Left forelimb (tissue), 1 donor: ENCODE measurements at places on chromosomes 2 and 18.

GRCh38 chr2:131105950-131106801, 1.0 kb downstream of the PLEKHB2 start:
- no peak for DNase-seq

DNA sequence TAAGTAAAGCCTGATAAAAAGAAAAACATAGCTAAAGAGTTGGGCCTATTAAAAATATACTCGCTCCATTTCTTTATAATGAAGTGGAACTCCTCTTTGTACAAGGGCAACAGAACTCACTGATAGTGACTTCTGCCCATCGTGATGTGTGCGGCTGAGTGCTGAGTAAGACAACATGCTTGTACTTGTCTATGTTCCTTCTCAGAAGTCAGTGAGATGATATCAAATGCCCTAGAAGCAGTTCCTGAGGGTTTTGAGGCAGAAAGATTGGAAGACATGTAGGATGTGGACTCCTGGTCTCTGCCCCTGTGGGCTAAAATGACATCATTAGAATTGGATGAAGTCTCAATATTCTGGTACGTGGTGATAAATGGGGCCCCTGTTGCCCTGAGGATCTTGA, 73.8 kb downstream of the USP40 start:
- DNase-seq = no peak

DNA sequence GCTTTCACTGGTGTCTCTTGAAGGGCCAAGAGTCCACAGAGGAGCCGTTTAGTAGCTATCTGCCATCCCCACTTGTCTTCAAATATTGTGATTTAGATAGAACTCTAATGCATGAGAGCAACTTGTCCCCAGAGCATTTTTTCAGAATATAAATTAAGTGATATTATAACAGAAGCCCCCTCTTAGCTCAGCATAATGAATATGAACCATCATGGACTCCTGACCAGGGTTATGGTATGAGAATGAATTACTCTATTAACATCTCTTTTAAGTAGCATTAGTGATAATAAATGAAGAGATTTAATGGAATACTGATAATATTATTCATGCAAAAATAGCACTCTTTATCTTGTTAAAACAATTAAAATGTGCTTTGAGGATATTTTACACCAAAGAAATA, 709.6 kb downstream of the GALR1 start:
- no peak for DNase-seq

GRCh38 chr2:64329848-64330247, 124.1 kb upstream of the LGALSL start:
- DNase-seq = no peak

DNA sequence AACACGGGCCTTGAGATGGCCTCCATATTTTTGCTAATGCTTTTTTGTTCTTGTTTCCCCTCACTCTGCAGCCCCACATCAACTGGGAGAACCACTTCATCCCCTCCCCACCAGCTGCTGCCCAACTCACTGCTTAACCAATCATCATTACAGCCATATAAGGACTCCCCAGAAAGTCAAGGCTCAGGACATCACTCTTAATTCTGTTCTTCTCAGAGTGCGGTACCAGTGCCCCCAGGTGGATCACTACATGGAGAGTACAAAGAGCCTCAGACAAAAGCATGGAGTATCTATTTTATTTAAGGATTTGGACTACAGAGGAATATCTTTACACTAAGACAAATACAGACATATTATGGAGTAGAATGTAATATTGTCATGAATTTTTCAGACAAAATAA, 340.6 kb downstream of the PAX3 start:
- DNase-seq = no peak

DNA sequence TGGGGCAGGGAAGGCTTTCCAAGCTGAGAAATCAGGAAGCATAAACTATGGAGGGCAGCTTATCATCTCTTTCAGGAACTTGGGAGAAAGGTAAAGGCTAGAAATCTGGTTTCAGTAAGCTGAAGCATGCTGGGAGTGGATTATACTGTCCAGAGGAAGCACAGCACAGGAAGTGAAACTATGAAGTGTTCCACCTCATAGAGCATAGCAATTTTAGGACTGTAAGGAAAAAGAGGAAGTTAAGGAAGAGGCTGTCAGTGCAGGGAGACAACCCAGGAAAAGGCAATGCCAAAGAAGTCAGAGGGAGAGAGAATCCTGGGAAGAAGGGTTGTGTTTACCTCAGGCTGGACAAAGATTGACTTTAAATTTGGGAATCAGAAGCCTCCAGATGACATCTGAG, 51.9 kb downstream of the EFEMP1 start:
- DNase-seq = no peak

DNA sequence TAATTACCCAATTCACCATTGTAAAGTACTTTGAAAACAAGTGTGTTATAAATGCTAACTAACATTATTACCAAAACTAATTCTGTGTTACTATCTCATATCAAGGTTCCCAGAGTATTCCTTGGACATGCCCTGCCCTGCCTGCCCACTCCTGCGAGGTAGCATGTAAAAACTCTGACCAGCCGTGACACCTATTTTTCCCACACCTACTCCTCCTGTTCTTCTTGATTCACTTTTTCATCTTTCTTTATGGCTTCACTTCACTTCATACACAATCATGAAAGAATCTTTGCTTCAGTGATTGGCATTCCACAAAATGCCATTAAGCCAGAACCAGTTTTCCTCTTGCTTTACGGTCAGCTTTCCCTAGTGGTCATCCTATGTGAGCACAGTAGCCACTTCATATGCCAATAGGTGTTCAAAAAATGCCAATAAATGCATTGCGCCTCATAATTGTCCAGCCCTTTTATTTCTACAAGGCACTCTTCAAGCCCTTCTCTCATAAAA, 42.6 kb upstream of the SETBP1 start:
- no peak for DNase-seq

DNA sequence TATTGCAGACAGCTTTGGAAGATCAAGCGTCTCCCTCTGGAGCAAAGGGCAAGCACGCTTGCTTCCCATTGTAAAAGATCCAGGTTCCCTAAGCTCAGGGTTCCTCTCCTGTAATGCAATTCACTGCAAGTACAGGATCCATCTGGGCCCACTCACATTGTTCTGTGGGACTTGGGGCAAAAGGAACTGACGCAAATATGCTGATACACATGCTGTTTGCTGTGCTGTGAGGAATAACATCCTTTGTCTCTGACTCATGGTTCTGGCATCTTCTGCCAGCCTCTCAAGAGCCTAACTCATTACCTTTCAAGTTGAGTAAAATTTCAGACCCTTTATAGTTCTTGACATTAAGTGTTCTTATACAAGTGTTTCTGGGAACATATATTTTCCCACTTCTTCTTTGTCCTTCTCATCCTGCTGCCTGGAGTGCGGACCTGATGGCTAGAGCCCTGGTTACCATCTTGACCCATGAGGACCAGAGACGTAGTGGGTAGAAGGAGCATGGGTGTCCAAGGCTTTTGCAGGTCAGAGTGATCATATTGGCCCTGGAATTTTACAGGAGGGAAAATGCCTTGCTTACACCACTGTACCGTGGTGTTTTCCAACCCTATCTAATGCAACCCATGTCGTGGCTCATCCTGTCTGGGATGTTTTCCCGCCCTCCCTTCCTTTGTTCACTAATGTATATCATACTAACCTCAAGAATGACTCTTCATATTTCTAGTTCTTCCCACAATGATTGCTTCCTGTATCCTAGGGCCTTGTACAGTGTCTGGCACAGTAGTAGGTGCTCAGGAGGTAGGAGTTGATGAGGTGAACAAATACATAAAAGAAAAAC, 145.7 kb upstream of the GLI2 start:
- DNase-seq = no peak
